Endothelial cell of umbilical vein (primary cell): ENCODE measurements at places on chromosomes 7 and 10. TPM values are rescaled to one million over a fixed set of nuclear protein-coding genes. Genes with fewer than 3 reads are reported as not detected.

The PLXNA4 gene
- total RNA-seq: 10.6 and 20.4 TPM in 2 replicates

GRCh38 chr7:106813705-106814305, 51.3 kb upstream of the PIK3CG start:
- DNase-seq: peak; percentile 40

- DNase-seq: no peak
Observed at GRCh38 chr7:100562195-100563099, 11.3 kb downstream of the SAP25 start.

The CPVL gene
- total RNA-seq: not detected in 2 replicates

DNA sequence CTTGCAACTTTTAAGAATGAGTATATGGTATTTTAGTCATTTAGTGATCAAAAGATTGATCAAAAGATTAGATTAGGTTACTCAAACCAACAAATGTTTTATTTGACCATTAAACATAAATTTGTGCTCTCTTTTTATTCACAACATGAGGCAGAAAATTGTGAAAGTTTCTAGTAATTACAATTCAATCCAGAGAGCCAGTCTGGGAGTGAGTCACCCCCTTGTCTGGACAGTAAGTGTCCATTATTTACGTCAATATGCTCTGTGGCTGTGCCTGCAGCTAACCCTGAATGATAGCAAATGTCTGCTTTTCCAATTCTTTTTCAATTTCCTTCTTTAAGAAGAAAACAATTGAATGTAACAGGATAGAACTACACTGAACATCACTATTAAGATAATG, 27.9 kb downstream of the GNG11 start:
- peak; percentile 84 for DNase-seq

The TFEC gene
- total RNA-seq: 7.9 TPM in 2 replicates

The MAP3K8 gene
- 8.1 and 10.6 TPM in 2 replicates for total RNA-seq

- no peak for DNase-seq
Observed at GRCh38 chr10:100823194-100823593, 77.8 kb downstream of the PAX2 start.

The STEAP2 gene
- 4.2 and 4.6 TPM in 2 replicates for total RNA-seq

The PNLIPRP1 gene
- total RNA-seq: not detected in 2 replicates

- DNase-seq: no peak
Observed at GRCh38 chr7:30201161-30201666, 66.4 kb downstream of the MTURN start.

The PNLIP gene
- total RNA-seq: not detected in 2 replicates

- peak; percentile 12 for DNase-seq
Observed at GRCh38 chr10:70052462-70053217, at the start of gene MACROH2A2. MACROH2A2 (plus strand) TSS chr10:70052846; CDS start chr10:70075659, 22,813 bp downstream.

GRCh38 chr10:92787557-92788152, 60.7 kb upstream of the EXOC6 start:
- no peak for DNase-seq

- no peak for DNase-seq
Observed at GRCh38 chr10:122468307-122468925, 7.1 kb downstream of the HTRA1 start.

- DNase-seq: peak; percentile 86
Observed at GRCh38 chr7:151459726-151460473, 20.0 kb upstream of the CRYGN start.

GRCh38 chr10:83023662-83024061, 1115.6 kb upstream of the GHITM start:
- no peak for DNase-seq

DNA sequence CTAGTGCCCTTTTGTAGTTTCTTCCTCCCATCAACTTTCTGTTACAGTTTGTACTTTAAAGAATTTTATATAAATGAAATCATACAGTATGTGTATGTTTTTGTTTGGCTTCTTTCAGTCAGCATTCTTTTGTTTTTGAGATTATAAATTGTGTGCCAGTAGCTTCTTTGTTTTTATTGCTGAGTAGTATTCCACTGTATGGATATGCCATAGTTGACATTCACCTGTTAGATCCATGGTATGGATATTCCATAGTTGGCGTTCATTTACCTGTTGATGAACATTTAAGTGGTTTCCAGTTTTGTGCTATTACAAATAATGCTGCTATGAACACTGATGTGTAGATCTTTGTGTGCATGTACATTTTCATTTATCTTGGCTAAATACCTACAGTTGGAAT, 70.8 kb upstream of the SYPL1 start:
- DNase-seq: no peak

DNA sequence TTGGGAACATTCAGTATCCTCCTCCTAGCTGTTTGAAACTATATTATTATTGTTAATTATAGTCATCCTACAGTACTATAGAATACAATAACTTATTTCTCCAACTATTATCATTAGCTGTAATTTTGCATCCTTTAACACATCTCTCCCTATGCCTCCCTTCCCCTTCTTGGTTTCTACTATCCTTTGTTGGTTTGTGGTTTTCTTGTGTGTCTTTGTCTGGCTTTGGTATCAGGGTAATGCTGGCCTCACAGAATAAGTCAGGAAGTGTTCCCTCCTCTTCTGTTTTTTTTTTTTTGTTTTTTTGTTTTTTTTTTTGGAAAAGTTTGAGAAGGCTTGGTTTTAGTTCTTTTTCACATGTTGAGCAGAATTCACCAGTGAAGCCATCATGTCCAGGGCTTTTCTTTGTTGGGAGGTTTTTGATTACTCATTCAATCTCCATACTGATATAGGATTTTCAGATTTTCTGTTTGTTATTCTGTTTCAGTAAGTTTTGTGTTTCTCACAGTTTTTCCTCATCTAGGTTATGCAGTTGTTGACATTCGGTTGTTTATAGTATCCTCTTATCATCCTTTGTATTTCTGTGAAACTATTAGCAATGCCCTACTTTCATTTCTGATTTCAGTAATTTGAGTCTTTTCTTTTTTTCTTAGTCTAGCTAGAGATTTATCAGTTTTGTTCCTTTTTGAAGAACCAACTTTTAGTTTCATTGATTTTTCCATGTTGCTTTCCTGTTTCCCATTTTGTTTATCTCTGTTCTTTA, 21.6 kb downstream of the C1GALT1 start:
- DNase-seq: no peak

The HMX2 gene
- not detected in 2 replicates for total RNA-seq

The SOSTDC1 gene
- total RNA-seq: not detected in 2 replicates

The RBM20 gene
- total RNA-seq: not detected in 2 replicates

The XRCC2 gene
- 8.5 and 8.8 TPM in 2 replicates for total RNA-seq

GRCh38 chr10:97333601-97334369, 744 bp downstream of the FRAT2 start:
- DNase-seq: peak; percentile 66

The UTF1 gene
- total RNA-seq: not detected in 2 replicates

The RASSF4 gene
- total RNA-seq: 4.6 and 7.6 TPM in 2 replicates

DNA sequence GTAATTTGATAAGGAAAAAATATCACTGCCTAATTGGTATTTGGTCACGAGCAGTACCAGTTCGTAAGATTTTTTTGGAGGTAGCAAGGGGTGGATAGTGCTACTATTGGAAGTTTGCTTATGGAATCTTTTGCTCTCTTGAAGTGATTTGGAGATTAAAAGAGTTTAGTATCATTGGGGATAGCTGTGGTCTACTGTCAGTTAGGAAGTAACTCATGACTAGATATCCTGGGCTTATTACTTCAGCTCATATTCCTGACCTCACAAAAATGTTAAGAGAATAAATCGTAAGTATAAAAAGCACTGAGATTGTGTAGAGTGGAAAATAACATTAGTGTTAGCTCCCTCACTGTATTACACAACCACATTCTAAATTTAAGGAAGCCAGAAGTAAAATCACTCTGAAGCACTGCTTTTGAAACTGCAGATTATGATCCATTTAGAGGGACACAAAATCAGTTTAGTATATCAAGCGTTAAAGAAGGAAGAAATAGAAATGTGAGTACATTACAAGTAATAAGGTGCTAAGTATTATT, 22.6 kb downstream of the SGPL1 start:
- no peak for DNase-seq

The PFKFB3 gene
- 33.7 and 35.6 TPM in 2 replicates for total RNA-seq

DNA sequence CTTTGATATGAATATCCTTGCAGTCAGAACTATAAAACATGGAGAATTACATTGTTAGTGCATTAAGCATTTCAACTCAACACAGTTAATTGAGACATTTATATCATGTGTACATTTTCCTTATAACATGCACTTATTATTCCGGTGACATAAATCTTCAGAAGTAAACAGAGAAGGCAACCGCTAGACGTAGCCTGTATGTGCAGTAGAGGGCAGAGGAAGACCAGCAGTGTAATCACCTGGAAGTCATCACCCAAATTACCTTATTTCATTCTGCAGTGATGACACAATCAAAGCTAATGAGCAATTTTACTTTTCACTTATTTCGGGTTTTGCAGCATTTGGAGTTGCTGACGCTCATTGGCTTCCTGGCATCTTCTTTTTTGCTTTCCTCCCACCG, 394.6 kb downstream of the SDK1 start:
- no peak for DNase-seq

The OPN4 gene
- not detected in 2 replicates for total RNA-seq

DNA sequence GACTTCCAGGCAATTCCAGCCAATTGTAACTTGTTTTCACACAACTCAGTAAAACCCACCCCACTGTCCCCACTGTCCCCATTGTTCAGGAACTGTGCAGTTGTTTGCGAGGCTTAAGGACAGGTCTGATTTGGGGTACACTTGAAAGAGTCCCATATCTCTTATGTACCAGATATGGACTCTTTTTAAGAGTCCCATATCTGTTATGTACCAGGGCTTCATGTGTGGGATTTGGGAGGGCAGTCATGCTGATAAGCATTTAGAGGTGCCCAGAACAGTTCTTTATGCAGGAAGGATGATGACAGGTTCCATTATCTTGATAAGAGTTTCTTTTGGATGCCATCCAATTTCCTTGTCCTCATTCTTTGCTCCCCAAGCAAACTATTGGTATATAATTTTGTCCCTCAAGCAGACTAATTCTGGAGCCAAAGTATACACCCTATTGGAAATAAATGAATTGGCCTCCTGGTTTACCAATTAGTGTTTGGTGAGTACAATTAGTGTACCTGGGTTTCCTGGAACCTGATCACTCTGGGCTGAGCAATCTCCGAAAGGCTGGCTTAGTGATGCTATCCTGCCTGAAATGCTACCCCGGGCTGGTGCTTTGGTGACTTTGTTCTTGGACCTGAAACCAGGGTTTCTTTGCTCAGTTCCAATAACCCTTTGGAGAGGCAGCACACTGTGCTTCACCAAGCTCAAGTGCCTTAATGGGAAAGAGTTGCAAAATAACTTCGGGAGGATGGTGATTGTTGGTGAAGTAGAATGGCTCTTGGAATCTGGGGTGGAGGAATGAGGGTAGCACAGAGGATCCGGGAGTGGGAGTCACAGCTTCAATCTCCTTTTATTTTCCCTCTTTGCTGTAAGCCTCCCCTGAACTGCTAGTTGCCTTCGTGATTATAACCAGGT, 6.2 kb upstream of the DMBT1 start:
- no peak for DNase-seq

DNA sequence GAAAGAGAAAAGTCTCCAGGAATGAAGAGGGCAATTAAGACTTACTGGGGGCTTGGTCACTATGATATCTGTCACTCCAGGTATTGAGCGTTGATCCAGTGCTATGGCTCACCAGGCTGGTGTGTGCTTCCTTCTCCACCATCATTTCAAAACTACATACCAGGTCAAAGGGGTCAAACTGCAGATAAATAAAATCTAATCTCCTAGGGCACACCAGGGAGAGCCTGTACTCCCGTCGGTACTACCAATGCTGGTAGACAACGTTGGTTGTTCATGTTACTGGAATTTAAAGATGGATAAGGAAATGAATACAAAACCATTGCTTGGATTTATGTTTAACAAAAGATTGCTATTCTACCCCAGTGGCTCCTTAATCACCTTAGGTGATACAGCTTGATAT, 118.3 kb downstream of the MYO3A start:
- no peak for DNase-seq

- DNase-seq: no peak
Observed at GRCh38 chr10:34918060-34918775, 103.1 kb upstream of the PARD3 start.

DNA sequence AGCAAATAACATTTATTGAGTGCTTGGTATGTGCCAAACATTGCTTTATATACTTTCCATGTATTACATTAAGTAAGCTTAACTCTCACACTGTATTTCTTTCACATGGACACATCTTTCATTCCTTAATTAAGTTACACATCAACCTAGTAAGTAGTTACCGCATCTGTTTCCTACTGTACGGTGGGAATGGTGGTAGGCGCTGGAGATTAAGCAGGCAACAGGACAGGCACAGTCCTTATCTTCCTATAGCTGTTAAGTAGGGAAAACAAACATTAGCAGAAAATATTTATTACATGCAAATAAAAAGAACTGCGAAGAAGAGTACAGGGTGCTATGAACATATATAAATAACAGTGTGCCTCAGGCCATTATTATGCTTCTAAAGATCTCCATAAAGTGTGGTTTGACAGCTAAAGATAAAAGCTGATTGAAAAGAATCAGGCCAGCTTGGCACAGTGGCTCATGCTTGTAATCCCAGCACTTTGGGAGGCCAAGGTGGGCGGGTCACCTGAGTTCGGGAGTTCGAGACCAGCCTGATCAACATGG, 105.0 kb downstream of the SUGCT start:
- DNase-seq: no peak

DNA sequence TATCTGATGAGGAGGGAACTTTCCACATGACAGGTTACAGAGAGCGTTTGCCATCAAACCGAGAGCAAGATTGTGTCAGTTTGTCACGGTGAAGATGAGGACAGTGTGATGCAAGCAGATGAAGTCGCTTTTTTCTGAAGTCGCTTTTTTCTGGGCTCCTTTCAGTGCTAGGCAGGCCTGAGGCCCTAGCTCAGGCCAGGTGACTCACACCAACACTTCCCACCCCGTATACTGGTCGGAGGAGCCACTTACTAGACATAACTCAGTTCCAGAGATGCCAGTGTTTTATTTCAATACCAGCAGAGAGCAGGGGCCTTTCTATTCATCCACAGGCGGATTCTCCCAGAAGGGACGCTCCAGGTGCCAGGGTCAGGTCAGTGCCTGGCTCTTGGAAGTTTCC, 58.9 kb downstream of the SFMBT2 start:
- no peak for DNase-seq

The TAS2R4 gene
- 0.88 and 1.4 TPM in 2 replicates for total RNA-seq

The INSYN2A gene
- 0.07 TPM in 1 of 2 replicates, not detected in the other for total RNA-seq

DNA sequence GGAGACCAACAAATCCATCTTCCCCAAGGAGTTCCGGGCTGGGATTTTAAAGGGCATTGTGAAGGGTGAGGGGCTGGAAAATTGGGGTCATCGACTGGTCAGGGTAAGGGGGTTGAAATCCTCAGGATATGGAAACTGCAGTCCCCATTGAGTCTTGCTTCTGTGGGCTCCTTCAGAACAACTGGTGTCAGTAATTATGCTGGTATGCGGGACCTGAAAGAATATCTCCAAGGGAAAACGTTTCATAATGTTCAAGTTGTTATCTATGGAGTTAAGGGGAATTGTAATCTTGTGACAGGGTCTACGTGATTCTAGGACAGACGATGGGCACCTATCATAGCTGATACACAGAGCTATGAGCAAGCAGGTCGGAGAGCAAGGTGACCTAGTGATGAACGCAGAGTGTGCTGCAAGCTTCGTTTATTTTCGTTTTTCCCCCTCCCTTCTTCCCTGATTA, 494 bp upstream of the RHBDD2 start:
- no peak for DNase-seq

GRCh38 chr10:71074176-71074755, 138.1 kb upstream of the UNC5B start:
- no peak for DNase-seq
